Suppressor macrophage (primary cell): ENCODE measurements at places on chromosomes 7 and 10.

DNA sequence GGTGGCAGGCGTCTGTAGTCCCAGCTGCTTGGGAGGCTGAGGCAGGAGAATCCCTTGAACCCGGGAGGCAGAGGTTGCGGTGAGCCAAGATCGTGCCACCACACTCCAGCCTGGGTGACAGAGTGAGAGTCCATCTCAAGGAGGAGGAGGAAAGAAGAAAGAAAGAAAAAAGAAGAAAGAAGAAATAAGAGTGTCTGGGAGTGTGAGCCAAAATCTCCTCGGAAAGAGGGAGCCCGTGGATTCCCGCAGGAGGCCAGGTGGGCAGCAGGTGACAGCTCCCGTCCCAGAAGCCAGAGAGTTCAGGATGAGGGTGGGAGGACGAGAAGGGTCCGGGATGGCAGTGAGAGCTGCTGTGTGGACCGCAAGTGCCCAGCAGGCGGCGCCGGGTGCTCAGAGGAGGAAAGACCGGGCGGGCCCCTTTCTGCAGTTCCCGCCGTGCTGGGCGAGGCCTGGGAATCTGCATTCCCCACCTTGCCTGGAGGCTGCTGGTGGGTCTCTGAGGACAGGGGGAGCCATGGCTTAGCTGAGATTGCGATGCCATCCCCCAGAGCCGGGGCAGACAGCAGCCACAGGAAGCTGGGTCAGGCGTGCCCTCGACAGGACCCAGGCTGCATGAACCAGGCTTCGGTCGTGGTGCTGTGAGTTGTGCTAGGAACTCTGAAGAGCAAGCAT, 17.1 kb upstream of the AMZ1 start:
- peak; percentile 78 for DNase-seq

- no peak for DNase-seq
Measured at GRCh38 chr10:33715303-33715975, 381.0 kb upstream of the NRP1 start.

GRCh38 chr10:86281396-86281795, 85.2 kb downstream of the GRID1 start:
- no peak for DNase-seq

DNA sequence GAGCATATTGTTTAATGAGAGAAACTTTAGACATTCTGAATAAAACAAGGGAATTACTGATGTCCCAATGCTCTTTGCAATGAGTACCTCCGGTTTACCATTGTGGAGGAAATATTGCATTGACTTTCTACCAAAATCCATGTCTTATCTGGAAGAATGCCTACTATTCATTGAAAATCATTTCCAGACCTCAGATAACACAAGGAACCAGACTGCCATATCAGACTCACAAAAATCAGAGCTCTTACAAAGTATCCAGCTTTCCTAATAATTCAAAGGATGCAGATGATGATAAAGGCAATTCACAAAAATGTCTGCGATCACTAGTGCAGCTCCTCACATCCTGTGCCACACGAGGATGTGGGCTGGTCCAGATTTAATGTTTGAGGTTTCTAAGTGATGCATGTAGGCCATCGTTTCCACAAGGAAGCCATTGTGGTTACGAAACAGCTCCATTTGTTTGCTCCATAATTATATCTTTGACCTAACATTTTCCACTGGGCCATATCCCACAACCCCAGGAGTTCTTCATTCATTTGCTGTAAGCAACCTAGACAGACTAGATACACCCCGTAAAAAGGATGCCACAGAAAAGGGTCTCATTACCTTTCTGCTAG, 831.1 kb upstream of the C7orf33 start:
- DNase-seq = no peak

DNA sequence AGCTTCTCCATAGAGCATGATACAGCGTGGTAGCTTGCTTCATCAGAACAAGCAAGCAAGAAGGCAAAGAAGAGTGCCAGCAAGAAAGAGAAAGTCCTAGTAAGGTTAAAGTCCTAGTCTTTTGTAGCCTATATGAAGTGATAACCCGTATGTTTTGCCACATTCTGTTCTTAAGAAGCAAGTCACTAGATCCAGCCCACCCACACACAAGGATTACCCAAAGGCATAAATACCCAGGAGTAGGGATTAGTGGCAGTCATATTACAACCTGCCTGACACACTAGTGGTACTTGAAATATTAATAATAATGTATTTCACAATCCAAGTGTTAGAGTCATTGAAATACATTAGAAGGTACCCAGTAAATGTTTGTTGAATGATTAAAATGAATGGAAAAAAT, 285.5 kb downstream of the HPSE2 start:
- DNase-seq = no peak

DNA sequence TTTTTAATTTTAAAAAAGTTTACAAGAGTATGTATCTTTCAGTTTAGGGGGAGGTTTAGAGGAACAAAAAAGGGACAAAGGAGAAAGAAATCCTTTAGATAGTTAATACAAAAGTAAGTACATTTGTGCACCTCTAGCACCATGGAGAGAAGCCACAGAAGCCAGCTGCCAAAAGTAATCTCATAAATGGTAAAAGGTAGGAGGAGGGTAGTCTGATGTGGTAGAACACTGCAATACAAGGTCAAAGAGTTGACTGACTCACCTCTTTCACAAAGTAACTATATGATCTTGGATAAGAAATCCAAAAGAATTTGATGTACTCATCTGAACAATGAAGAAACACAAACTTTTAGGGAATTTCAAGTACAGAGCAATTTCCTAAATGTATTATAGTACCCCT, 68.1 kb downstream of the CNOT4 start:
- DNase-seq = no peak

DNA sequence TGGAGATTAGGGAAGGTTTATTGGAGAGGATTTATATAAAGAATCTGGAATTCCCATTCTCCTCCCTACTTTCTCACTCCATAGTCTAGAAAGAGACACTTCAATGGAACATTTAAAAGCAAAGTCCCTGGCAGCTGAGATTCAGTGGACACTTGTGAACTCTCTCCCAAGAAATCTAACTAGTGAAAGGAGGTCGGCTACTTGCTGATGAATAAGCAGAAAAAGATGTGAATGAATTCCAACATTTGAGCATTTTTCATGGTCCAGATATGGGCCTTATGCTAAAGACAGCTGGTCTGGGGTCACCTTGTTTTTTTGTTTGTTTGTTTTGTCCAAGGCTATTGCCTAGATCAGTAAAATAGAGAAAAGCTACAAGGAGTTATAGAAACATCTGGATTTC, 141.1 kb upstream of the LRRTM3 start:
- DNase-seq = no peak

DNA sequence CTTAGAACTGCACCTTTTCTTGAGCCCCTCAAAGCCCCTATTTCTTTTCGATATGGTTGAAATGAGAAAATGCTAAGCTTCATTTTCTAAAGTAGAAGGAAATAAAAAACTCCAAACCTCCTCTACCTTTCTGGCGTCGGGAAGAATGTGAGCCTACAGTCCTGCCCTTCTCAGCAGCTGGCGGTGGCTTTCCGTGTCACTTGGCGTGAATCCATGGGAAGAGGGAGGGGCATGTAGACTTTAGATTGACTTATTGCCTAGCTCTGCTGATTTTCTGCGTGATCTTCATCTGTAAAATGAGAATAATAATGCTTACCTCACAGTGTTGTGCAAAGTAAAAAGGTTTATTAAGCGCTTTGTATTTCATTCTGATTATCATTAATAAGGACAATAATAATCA, 35.0 kb downstream of the PRR15 start:
- DNase-seq = no peak

DNA sequence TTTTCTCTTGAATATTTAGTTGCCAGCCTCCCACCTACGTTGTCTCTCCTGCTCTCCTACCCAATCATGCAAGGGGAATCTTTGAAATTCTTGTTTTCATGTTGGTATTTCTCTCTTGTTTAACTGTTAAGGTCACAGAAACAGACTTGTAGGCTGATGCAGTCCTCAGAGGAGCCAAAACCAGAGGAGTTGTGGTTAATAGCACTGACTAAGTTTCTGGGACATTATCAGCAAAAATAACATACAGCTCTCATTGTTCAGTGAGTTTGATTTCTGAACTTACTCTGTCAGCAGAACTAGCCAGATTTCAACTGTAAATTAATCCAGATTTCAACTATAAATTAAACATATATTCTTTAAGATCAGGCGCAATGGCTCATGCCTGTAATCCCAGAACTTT, 11.1 kb upstream of the CUL1 start:
- DNase-seq = peak; percentile 14

- DNase-seq = no peak
Measured at GRCh38 chr10:61970182-61971002, 68.9 kb downstream of the ARID5B start.

DNA sequence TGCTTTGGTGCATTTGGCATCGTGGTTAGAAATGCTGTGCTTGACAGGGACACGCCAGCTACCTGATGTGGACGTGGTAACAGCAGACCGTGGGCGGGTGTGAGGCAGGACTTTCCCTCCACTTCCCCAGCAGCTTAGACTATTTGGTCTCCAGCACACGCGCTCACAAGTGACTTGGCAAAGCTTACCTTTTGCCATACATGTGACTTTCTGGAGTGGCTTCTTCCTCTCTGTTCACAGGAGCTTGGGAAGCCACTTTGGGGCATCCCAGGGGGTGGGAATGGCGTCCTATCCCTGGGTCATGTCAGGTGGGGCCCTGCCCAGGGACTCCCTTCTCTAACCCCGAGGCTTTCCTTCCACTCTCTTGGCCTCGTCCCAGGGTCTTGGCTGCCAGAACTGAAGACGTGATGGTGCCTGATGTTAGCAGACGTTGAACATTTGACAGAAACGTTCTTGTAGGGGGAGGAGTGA, 228.7 kb upstream of the KLF6 start:
- DNase-seq = peak; percentile 46

DNA sequence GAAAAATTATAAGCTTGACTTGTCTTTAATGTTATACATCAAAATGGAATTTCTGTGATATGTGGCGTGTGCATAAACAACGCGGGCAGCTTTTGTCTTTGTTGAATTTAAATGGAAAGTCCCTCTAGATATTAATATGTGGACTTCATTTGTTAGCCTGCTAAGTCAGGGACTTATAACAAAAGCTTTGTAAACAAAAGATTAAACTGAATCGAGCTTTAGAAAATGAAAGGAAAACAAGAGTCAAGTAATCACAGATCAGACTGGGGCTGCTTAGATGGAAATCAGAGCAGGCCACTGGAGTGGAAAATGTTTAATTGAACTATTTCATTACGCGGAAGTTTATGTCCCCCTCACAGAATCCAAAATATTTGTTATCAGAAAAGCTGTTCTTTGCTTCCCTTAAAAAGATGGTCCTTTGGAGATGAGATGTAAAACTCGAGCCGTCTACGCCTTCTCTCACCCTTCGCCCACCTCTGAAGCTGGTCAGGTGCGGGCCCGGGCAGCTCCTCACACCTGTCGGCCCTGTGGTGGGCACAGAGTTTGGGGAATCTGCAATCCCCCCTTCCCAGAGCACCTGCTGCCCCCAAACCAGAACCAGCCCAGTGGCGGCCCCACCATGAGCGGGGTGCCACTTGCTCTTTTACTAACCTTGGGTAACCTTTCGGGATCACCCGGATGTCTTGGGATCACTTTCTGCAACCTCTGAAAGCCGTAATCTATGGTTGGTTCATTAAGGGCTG, 116.2 kb downstream of the EBF3 start:
- no peak for DNase-seq
